CD8-positive, alpha-beta memory T cell (primary cell): ENCODE measurements at places on chromosomes 13 and 19.

DNA sequence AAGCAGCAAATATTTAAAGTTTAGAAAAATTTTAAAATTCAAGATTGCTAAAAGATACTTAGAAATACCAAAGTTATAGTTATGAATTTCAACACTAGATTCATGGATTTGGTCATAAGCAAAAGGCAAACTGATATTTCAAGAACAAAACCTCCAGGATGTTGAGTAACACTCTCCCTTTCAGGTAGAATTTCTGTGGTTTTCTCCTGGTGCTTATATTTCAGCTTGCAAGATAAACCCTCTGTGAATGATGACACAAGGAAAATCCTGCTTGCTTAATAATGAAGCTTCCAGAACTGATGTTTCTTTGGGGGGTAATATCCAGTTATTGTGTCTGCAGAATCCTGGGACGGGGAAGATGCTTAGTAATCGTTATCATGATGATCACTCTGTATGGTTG lies 320.3 kb upstream of the EDNRB start:
- no peak for DNase-seq

GRCh38 chr13:80654638-80655249 lies 313.8 kb upstream of the SPRY2 start:
- no peak for DNase-seq

DNA sequence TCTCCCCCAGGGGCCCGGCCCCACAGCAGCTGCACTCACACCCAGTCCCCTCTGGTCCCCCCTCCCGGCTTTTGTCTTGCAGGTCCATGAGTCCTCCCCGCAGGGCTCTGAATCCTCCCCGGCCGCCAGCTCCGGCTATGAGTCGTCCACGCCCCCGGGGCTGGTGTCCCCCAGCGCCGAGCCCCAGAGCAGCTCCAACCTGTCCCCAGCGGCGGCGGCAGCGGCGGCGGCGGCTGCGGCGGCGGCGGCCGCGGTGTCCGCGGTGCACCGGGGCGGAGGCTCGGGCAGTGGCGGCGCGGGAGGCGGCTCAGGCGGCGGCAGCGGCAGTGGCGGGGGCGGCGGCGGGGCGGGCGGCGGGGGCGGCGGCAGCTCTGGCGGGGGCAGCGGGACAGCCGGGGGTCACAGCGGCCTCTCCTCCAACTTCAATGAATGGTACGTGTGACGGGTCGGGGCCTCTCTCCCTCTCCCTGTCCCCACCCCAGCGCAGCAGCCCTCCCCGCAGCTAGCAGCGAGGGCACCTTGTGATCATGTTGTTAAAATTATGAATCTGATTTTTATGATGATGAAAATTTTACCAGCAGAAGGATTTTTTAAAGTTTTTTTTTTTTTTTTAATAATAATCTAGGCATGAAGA lies 3.8 kb downstream of the ZIC2 start:
- DNase-seq = no peak

DNA sequence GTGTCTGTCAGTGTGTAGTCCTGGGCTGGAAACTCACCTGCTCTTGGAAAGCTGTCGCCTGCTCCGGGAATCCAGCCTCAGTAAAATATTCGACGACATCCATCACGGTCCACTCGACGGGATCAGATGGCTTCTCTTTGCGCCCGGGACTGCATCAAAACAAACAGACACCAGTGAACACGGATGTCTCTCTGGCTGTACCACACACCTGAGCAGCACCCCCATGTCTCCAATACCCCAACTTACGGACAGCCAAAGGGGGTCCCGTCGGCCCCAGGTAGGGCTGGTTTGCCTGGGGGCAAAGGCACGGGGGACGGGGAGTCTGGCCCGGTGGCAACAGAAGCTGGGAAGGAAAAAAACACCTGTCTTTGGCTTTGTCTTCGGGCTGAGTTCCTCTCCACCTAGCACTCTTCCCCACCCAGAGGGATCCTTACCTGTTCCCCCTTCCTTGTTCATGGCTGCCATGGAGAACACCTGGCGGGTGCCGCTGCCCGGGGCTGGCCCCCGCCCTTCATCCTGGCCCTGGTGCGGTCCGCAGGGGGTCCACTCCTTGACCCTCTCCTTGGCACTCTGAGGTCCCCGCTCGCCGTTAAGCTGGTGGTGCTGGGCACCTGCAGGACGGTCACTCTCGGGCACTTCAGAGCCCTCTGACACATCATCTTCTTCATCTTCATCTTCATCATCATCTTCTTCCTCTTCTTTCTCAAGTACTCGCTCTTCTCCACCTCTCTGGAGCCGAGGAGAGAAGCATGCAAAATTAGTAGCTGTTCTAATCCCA lies 1.7 kb downstream of the SAMD1 start:
- no peak for DNase-seq

DNA sequence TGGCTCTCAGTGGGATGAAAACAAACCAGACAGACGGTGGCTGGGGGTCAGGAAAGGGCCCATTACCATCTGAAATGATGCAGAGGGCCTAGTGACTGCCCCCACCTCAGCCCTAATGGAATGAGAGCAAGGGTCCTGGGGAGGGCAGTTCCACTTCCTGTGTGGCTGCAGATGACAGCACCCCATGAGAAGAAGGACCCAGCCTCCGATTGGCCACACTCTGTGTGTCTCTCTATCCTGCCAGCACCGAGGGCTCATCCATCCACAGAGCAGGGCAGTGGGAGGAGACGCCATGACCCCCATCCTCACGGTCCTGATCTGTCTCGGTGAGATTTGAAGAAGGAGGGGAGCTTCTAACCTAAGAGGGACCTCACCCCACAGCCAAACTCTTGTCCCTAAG lies 498 bp downstream of the LILRB1 start:
- no peak for DNase-seq

DNA sequence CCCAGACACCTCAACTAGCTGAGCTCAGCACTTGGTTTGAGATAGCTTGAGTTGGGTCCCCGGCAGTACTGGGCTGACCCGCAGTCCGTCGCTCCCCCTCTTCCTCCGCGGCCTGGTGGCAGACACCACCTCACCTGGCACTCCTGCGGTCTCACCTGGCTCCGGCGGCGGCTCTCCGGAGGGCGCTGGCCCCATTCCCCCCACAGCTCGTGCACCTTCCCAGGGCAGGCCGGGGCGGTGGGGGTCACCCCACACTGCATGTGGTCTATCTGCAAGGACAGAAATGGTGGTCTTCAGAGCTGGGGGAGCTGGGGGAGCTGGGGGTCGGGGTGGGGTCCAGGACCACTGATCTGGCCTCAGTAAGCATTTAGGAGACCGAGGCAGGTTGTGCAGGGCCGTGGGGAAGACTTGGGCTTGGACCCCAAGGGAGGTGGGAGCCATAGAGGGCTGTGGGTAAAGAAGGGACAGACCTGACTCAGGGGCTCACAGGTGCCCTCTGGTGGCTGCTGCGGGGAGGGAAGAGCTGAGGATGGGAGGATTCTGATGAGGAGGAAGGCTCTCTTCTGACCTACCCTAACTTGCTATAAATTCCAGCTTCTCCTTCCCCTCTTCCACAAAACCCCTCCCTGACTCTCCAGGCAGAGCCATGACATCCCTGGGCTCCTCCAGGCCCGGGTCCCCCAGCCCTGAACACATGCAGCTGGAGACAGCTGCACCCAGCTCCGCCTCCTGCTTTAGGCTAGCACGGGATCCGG lies 6.7 kb upstream of the PLIN4 start:
- peak; percentile 43 for DNase-seq

DNA sequence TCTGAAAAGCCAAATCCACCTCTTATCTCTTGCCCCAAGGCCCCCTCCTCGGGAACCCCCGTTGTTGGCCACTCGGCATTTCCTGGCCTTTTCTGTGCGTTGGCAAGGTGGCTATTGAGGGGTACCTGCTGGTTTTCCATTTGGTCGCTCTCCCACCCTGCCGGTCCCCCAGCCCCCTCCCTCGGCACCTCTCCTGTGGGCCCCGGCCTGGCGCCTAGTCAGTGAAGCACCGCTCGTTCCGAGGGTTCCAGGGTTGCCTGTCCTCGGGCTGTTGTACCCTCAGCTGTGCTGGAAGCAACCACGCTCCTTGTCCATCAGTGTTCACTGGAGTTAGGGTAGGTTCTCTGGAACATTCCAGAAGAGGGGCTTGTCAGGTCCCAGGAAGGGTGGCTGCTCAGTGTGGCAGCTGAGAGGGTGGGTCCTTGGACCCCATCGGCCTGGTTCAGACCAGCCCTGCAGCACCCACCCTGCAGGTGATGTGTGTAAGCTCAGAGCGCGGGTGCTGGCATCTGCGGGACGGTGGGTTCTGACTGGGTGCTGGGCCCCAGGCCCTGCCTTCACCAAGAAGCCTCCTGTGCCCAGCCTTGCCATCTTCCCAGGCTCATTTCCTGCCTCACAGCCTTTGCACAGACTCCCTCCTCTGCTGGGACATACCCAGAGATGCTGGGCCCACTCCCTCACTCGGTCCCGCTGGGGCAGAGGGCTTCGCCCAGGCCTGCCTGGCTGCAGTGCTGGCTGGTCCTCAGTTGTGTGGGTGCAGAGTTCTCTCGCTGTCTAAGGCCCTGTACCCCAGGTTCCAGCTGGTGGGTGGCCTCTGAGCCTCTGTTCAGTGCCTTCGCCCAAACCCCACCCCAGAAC lies 21.3 kb downstream of the NKPD1 start:
- no peak for DNase-seq

GRCh38 chr13:100491164-100491842 lies 97.3 kb downstream of the GGACT start:
- DNase-seq = no peak

DNA sequence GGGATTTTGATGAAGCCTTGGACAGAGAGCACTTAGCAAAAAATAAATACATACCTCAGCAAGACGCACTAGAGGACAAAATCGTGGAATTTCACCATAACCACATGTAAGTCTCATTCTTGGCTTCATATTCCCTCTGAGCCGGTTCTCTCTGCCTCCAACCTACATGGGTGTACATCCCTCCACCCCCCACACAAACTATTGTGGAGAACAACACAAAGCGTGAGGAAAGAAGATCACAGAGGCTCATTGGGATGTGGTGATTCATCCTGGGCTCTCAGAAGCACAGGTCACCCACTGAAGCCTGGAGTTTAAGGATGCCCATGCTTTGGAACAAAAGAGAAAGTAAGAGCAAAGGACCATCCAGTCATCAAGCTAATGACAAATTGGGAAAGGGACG lies 192.2 kb downstream of the STK24 start:
- no peak for DNase-seq

GRCh38 chr19:16085115-16085514 lies 8.8 kb downstream of the TPM4 start:
- no peak for DNase-seq
